IMR-90 (cell line): ENCODE measurements at places on chromosomes 11 and 22.
A peak's percentile ranks its signal among the peaks of the same experiment; 100 is the strongest.

DNA sequence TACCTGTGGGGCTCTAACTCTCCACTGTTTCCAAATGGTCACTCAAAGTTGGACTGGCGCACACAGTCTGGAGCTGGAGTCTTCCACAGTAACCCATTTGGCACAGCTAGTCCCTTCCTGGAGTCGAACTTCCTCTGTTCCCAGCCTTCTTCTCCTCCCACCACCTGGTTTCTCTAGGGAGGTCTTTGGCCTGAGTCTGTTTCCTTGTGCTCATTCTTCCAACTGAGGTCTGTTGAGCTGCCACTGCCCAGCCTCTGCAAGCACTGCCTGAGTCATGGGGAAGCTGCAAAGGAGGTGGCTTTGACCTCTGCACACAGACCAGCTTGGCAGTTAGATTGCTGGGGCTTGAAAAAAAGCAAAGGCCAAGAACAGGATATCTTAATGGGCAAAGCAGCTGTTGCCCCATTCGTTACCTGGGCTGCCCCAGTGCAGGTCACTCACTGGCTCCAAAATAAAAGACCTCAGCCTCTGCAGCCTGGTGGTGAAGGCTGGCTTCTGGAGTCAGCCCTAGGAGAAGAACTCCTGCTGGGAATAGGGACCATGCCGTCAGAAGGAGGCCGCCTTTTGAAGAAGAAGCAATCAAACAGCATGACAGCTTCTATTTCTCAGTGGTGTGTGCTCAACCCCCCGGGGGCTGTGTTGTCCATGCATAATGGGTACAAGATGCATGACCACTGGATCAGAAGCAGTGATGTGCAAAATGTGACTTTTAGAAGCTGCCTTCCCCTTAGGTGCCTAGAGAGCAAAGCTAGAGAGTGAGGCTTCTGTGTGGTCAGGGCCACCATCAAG lies 3.0 kb downstream of the ADAMTS15 start:
- DNase-seq = peak; percentile 74

DNA sequence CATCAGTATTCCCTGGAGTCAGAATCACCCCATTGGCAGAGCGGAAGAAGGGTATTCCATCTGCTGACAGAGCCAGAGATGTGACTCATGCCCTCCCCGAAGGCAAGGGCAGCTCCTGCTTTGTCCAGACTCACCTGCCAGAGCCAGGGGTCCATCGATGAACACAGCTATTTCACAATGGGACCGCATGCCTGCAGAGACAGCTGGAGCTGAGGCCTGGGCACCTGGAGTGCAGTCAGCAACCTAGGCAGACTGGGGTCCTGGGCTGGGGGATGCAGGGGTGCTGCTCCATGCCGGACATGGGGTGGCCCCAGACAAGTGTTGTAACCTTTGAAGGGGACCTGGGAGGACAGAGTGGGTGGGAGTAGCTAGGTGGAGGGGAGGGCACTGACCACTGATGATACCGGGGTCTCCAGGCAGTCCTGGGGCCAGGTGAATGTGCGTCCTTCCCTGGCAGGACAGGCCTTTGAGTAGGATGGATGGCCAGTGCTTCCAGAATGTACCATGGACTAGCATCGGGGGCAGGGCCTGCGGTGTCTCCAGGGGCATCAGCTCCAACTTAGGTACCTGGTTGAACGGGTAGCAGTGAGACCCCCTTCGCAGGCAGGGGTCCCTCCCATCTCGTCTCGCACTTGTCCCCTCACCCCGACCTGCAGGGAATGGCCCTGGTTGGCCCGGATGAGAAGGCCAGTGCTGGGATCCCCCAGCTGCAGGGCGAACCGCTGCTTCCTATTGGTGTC lies 1.7 kb downstream of the TRPT1 start:
- no peak for DNase-seq

DNA sequence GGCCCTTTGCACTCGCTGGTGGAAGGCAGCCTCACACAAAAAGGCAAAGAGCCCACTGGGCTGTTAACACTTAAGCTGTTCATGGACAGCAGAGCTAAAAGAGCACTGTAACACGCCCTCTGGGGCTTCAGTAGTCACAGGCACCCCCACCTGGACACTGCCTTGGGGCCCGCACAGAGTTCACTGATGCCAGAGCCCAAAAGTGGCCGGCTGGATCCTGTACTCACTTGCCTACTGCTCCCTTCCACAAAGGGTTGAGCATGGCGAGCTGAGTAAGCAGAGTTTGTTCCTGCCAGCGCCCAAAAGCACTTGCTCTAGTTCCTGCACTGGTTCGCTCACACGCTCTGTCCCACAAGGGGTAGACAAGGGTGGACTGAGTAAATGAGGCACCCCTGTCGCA lies 78.8 kb downstream of the RELT start:
- DNase-seq = no peak

DNA sequence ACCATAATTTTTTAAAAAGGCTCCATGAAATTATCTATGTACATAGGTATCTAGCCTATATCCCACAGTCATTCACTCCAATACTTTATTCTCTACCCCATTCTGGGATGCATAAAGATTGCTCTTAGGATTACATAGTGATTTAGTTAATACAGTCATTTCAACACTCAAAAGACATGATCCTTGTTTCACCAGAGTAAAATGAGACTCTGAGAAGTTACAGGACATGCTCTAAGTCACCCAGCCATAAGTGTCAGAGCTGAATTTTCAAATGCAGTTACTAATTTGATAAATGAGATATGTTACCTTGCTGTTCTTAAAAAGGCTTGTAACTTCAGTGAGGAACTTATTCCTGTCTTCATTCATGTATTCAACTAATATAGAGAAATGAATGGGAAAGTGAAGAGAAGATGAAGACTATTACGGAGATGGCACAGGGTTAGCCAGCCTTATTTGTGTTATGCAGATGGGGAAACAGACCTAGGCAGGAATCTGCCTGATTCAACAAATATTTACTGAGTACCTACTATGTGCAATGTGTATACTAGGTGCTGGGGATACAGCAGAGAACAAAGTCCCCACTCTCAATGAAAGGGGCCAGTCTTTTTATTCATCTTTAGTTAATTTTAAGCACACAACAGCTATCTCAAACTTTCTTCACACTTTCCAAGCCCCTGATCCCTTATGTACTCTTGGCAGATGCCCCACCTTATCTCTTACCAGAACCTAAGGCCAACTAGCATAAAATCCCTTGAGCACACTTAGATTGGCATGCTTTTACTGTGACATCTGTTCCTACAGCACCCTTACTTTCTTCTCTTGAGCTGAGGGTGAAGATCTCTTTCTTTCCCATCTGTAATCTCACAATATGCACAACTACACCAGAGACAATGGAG lies 21.6 kb downstream of the MAPK1 start:
- DNase-seq = no peak
